ENCODE measurements at places on chromosomes 2 and 18.
A peak's percentile ranks its signal among the peaks of the same experiment; 100 is the strongest.

GRCh38 chr2:239669181-239669898 lies 268.5 kb upstream of the HDAC4 start:
- no peak for DNase-seq

DNA sequence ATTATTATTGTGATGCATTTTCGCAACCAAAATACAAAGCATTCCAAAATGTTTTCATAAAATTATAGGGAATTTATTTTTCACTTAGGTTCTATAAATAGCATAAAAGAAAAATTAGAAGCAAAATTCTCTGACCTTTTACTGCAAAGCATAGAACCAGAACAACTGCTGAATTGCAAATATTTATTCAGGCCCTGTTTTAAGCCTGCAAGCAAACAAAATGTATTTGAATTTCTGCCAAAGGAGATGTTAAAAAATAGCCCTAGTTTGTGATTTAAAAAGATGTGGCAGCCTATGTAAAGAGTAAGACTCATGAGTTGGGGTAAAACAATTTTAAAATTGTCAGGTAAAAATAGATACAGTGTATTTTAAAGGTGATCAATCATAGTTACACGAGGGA lies 138.1 kb downstream of the KCNJ3 start:
- no peak for DNase-seq

- DNase-seq, result no peak
These were observed 38.5 kb upstream of the STPG4 start for GRCh38 chr2:47193607-47194006.

GRCh38 chr2:120552079-120552478 lies 183.6 kb upstream of the GLI2 start:
- no peak for DNase-seq

DNA sequence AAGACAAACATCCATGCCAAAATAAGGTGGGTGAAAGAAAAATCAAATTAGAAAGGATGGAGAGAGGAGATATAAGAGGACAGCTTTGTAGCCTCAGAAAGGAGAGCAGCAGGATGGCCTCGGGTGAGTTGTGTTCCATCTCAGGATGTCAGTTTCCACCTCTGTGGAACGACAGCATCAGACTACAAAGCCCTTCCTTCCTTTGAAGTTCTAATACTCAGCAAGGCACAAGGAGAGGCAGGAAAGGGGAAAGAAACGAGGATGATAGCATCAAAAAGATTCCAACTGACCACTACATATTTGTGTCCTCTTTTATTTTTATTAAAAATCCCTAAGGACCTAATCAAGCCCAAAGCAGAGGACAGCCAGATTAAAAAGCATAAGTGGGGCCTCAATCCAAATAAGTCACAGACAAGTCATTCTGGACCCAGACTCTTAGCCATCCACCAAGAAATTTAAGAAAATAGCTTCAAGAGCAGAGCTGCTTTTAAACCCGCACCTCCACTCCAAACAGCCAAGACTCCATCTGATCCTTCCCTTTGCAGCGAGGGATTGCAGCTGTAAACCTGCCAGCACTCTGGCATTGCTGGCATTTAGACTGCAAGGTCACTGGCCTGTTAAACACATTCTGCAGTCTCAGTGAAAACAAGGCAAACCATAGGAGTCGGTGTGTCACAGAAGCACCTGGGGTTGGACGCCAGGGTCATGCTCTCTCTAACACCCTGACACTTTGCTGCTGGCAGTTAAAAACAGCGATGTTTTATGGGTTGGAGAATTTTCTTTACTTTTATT lies 314.5 kb upstream of the CHAC2 start:
- DNase-seq, result no peak

- DNase-seq, result no peak
These were observed 222.3 kb downstream of the ZBTB7C start for GRCh38 chr18:48186861-48187260.

DNA sequence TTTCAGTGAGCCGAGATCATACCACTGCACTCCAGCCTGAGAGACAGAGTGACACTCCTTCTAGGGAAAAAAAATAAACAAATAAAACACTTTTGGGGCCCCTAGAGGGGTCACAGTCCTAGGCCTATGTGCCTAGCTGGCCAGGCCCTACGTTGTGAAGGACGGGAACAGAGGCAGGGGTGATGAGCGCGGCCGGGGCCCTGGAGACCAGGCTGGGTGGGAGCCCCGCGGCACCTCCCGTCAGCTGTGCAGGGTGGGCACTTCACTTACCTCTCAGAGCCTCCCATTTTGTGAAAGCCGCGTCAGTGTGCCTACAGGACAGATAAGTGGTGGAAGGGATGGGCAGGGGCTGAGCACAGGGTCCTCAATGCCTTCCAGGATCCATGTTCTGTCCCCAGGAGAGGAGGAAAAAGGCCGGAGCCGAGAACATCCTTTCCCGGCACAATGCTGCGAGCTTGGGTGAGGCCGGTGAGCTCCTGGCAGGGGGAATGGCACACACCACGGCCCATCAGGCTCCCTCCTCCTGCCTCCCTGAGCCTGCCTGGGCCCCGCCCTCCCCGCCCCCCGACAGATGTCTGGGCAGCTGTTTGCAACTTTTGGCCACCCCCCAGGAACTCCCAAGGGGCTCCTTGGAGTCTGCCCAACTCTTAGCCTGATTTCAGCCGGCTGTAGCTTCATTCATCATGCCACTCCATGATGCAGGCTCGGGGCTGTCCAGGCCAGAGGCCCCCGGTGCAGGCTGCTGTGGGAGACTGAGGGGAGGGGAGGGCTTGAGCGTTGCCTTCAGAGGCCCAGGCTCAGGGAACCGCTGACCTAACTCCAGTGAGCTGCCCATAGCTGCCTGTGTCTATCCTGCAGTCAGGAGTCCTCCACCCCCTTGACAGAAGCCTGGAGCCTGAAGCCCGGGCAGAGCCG lies 196.5 kb downstream of the TFCP2L1 start:
- DNase-seq, result no peak

- DNase-seq, result no peak
These were observed 1.3 kb downstream of the TMEM17 start for GRCh38 chr2:62504657-62505056.

GRCh38 chr2:28355521-28356094 lies 37.0 kb upstream of the FOSL2 start:
- DNase-seq, result no peak

DNA sequence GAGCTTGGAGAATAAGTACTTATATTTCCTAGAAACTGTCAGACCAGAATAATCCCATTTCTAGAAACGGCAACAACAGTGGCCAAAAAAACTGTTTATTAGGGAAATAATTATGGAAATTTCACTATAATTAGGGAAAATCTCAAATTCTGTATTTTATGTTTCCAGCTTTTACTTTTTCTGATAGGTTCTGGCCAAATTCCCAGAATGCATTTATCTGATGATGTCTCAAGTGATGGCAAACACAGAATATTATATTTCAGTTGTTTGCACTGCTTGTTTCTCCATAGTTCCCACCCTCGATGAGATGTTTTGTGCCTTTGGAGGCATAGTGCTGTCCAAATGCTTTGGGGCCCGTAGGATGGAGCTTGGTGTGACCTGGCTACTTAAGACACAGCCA lies 66.9 kb downstream of the AFF3 start:
- no peak for DNase-seq

GRCh38 chr2:145230546-145230945 lies 710.6 kb upstream of the ZEB2 start:
- no peak for DNase-seq

DNA sequence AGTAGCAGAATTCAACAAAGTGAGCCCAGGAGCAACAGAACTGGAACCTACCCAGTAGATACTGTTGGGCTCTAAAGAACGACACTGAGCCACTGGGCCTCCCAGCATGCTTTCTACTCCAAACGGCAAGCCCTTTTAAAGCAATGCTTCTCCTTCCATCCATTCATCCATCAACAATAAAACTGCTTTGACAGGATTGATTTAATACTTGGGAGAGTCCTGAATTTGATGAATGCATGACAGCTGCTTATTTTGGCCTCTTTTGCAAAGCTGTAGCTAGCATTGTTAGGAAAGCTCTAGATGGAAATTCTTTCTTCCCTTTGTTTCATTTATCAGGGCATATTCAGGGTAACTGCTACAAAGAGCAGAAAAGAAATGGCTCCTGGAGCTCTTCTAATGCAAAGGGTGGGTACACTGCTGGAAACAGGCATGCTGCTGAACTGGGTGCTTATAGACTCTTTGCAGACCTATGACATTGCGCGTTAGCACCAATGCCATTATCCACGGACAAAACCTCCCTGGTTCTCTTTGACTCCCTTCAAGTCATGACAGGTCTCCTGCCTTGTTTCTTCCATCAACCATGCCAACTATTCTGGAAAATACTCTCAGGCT lies 138.4 kb upstream of the HNRNPA3 start:
- DNase-seq, result no peak

GRCh38 chr2:69116438-69116837 lies 103.5 kb downstream of the ANTXR1 start:
- DNase-seq, result no peak

- DNase-seq, result no peak
These were observed 76.7 kb downstream of the TGIF1 start for GRCh38 chr18:3526421-3527354.

GRCh38 chr18:55235094-55235461 lies 275.8 kb upstream of the CCDC68 start:
- DNase-seq, result no peak

DNA sequence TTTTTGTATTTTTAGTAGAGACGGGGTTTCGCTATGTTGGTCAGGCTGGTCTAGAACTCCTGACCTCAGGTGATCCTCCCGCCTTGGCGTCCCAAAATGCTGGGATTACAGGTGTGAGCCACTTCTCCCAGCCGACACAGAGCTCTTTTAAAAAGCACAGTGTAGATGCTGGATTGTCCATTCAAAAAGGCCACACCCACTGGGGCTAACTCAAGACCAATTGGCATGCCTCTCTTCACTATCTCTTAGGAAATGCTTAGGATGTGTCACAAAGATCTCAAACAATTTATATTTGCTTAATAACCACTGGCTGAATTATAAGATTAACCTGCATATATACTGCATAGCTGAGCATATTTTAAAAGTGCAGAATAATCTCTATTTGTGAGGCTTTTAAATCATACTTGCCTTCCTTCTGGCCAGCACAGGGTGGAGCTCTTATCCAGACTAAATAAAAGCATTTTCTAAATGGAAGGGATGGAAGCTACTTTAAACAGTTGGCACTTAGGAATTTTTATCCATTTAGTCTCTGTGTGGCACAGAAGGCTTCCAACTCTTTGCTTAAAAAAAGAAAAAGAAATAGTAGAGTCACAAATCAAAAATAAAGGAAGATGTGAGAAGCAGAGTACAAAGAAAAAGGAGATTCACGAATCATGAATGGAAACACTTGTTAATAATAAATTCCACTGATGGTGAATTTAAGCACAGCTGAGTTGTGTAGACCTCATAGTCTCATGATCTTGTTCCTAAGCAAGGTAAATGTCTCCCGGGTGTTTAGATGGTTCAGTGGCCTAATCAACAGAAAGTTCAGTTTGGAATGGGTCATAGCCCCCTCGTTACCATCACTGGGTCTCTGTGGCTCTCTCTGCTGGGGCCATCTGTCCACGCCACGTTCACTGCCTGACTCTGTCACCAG lies 22.4 kb downstream of the CRYGD start:
- DNase-seq, result no peak

- no peak for DNase-seq
These were observed 7.9 kb downstream of the PAX3 start for GRCh38 chr2:222290736-222291484.

GRCh38 chr2:97706708-97707345 lies 6.5 kb upstream of the ZAP70 start:
- no peak for DNase-seq

GRCh38 chr2:118013221-118013723 lies 598 bp downstream of the CCDC93 start:
- DNase-seq, result peak; percentile 26

GRCh38 chr18:70216788-70217187 lies 11.3 kb upstream of the RTTN start:
- no peak for DNase-seq

DNA sequence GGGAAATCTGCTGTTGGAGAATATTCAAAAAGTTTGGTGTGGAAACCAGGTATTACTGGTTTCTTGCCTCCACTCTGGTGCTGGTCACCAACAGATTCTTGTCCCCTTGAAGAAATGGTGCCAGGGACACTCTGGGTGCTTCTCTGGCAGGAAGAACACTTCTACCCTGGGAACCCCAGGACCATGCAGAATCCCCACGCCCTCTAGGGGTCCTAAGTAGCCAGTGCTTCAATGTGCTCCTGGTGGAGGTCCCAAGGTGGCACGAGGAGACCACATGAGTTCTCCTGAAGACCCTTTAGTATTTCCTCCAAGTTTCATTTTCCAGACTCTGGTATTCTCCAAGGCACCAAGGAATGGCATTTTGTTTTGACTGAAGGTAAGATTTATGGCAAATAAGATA lies 380.6 kb downstream of the TSN start:
- no peak for DNase-seq

GRCh38 chr18:25494888-25495287 lies 142.9 kb upstream of the ZNF521 start:
- DNase-seq, result no peak

DNA sequence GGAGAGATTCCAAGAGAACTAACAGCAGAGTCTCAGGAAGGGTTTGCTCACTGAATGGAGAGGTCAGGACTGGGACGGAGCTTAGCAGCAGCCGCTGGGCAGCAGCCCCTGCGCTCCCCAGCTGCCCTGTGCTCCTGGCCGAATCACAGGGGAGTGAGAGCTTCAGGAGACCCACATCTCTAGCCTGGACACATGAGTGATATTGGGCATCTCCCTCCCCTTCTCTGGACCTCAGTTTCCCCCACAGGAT lies 511 bp downstream of the MATN3 start:
- no peak for DNase-seq

- DNase-seq, result no peak
These were observed 7.7 kb upstream of the RHBDD1 start for GRCh38 chr2:226828191-226828590.

GRCh38 chr18:58080451-58080850 lies 36.4 kb downstream of the NEDD4L start:
- DNase-seq, result no peak

- no peak for DNase-seq
These were observed 425.1 kb downstream of the NRXN1 start for GRCh38 chr2:50606860-50607259.

DNA sequence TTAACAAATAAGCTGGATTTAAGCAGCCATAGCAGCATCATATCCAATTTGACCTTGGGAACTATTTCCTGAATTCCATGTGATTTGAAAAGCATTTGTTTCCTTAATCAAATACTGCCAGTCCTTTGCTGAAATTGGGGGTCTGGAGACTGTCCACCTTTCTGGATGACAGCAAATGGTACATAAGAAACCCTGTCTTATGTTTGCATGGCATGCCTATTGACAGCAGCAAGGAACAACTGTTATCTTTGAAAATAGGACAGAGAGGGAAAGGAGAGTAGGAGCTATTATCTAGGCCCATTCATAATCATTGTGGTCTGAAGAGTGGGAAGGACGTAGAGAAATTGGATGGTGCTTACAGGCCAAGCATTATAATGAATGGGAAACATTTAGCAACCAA lies 129.2 kb upstream of the CTNNA2 start:
- no peak for DNase-seq

DNA sequence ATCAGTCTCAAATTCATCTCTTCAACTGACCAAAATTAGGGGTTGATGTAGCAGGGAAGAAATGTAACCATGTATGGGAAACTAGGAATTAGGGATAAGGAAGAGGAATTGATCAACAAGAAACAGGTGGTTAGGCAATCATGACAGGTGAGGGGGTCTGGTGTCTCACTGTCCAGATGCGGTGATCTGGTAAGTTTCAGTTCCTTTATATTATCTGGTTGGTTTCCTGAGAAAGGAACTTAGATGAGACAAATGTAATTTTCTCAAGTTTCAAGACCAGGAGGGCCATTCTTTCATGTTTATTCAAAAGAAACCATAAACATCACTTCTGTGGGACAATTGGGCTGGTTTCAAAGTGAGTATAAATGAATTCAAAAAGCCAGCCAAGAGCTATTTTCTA lies 306.2 kb upstream of the KCNJ3 start:
- no peak for DNase-seq
